NCI-H2081 treated with DMSO at 0.1 percent for 48 hours (cell line): ENCODE measurements at places on chromosomes 16 and 17.
A peak's percentile ranks its signal among the peaks of the same experiment; 100 is the strongest.

DNA sequence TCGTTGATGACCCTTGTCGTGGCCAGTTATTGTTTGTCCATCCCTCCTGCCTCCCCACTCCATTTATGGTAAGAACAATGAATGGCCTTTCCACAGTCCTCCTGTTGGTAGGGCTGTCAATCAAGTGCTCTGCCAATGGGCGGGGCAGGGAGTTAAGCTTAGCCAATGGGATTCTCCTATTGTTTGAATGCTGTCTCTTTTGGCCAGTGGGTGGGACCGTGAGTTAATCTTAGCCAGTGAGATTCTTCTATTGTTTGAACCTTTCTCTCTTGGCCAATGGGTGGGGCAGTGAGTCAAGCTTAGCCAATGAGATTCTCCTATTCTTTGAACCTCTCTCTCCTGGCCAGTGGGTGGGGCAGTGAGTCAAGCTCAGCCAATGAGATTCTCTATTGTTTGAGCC lies 85.4 kb downstream of the IRX3 start:
- DNase-seq, result no peak

- no peak for DNase-seq
These were observed 1.1 kb downstream of the CSF3 start for GRCh38 chr17:40015998-40016985.

DNA sequence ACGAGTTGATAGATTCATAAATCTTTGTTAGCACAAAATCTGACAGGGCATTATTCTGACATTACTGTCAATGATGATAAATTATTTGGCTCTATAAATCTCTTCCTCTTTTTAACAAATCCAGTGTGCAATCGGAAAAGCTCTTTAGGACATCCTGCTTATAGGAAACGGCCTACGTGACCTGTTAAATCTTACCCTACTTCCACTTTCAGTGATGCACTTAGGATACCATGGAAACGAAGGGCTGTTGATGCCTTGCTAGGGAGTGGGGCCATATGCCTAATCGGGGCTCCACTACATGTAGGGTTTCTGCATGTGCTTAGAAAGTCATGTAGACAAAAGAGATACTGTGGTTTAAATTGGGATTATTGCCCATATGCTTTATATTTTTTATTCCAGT lies 27.2 kb downstream of the ZNF594 start:
- no peak for DNase-seq

- DNase-seq, result no peak
These were observed 13.3 kb upstream of the PAFAH1B1 start for GRCh38 chr17:2580151-2580550.

DNA sequence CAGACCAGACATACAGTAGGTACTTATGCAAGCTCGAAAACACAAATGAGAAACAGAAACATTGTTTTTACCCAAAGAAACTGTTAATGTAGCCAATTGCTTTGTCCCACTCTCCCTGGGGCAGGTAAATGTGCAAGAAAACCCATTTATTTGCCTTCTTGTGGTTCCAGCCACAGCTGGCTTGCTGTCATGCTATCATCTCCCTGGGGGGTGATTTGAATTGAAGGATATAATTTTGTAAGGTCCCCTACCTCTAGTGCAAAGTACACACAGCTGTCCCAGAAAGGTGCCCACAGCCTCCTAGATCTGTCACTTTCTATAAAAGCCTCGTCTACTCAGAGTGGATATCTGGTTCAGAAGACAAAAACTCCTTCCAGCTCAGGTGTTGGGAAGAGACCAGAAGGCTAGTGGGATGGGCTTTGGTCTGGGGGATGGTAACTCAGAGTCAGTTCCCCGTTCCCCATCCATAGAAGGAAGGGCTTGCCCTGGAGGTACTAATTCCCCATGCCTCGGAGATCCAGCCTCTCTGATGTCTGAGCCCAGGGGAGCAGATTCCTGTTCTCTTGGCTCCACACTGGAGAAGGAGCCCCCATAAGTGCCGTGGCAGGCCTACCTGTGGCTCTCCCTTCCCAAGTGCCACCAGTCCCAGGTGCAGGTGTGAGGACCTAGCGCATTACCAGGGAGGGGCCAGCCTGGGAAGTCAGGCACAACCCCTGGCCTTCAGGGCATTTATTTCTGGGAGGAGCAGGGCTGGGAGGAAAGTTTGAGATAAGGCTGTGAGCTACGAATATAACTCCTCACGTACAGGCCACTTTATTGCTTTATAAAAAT lies 2.4 kb upstream of the PRR15L start:
- DNase-seq, result peak; percentile 96

DNA sequence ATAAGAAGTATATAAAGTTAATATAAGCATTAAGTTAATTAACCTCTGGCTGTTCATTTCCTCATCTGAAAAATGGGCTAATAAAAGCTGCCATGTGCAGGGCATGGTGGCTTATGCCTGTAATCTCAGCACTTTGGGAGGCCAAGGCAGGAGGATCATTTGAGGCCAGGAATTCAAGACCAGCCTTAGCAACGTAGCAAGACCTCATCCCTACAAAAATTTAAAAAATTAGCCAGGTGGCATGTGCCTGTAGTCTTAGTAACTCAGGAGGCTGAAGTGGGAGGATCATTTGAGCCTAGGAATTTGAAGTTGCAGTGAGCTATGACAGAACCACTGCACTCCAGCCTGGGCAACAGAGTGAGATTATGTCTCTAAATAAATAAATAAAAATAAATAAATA lies 40.6 kb upstream of the MMD start:
- DNase-seq, result no peak

DNA sequence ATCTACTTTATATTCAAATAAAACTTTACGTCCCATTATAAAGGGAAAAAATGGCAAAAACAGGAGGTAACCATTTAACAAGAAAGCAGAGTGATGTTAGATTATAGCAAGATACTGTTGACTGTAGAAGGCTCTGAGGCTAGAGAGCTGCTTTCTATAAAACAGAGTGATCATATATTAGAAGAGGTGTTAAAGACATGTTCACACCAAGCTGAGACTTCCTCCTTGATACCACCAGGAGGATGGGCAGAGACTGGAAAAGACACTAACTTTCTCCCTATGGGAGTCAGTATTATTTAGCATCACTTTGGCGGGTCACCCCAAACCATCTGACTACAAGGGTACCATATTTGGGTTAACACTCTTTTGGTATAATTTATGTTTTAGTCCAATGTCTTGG lies 687 bp upstream of the CIITA start:
- no peak for DNase-seq

DNA sequence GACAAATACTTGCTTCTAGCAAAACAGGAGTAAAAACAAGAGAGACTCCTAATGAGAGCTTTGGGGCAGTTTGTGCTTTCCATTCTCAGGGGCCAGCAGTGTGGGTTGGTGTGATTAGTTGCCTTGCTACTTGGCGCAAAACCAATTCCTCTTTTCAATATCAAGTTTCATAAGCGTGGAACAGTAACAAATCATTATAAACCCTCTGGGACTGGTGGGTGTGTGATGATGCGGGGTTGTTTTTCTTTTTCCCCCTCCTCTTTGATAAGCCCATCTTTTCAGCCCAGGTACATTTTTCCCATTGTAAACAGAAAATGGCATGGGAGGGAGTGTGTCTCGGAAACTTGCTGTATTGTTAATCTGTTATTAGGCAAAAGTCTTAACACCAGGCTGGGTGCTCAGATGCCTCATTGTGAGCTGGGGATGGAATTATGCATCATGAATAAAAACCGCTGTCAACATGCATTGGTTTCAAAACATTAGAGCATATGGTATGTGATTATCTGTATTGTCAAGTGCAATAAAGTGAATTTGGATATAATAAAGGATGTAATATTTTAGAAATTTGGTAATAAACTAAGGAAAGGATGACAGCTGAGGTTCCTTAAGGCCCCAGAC lies 166.4 kb downstream of the CCDC182 start:
- DNase-seq, result peak; percentile 16

DNA sequence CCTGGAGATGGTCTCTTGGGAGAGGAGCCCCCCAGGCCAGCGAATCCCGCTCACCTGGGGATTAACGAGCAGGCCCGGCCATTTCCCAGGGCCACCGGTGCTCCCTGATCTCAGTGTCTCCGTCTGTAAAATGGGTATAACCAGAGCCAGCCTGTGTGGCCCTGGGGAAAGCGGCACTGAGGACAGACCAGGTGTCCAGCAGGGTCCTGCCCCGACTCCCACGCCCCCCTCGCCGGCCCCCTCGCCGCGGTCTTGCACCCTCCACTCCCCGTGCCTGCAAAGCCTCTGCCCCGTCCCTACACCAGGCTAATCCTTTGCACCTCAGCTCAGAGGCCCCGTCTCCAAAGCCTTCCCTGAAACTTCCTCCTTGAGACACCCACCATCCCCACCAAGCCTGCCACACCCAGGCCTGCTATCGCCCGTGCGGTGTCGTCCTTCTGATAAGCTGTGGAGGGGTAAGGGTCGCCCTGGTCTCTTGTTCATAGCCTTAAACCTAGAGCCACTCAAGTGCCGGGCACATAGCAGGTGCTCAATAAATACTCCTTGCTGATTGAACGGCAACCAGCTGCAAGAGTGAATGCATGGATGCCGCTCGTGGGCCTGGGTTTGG lies 259.1 kb downstream of the C16orf95 start:
- DNase-seq, result no peak

GRCh38 chr16:87739801-87740200 lies 26.0 kb downstream of the KLHDC4 start:
- no peak for DNase-seq

GRCh38 chr17:78665952-78666920 lies 89.0 kb upstream of the DNAH17 start:
- no peak for DNase-seq

DNA sequence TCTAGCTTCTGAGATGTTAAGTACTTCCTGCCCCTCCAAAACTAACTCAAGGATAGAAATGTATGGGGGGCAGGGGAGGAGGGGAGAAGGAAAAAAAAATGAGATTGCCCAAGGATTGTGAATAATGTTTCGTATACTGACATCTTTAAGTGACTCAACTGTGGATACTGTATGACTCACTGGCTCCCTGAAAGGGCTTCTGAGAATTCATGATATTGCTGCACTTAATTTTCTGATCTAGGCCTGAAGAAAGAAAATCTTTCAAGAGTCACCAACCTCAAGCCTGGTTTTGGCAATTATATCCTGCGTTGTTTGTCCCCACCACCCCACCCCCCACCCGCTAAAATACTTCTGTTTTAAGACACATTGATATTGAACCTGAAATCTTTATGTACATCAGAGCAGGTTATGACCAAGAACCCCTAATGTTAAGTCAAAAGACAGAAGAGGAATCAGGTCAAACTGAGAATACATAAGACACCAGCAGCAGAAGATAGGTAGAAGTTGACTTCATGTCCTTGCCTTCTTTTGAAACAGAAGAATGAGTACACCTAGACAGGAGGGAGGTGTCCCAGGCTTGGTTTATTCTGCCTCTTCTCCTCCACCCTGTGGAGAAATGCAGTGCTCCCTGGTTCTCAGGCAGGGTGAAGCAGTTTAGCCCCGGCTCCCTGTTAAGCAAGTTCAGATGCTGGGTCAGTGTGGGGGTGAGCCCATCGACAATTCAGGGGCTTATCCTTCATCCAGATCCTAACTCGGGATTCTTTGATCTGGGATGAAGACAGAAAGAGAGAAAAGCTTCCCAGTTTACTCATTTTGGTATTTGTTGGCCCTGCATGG lies 3.3 kb upstream of the FBXL20 start:
- no peak for DNase-seq

- DNase-seq, result no peak
These were observed 2.6 kb downstream of the CAMKK1 start for GRCh38 chr17:3890082-3890877.

DNA sequence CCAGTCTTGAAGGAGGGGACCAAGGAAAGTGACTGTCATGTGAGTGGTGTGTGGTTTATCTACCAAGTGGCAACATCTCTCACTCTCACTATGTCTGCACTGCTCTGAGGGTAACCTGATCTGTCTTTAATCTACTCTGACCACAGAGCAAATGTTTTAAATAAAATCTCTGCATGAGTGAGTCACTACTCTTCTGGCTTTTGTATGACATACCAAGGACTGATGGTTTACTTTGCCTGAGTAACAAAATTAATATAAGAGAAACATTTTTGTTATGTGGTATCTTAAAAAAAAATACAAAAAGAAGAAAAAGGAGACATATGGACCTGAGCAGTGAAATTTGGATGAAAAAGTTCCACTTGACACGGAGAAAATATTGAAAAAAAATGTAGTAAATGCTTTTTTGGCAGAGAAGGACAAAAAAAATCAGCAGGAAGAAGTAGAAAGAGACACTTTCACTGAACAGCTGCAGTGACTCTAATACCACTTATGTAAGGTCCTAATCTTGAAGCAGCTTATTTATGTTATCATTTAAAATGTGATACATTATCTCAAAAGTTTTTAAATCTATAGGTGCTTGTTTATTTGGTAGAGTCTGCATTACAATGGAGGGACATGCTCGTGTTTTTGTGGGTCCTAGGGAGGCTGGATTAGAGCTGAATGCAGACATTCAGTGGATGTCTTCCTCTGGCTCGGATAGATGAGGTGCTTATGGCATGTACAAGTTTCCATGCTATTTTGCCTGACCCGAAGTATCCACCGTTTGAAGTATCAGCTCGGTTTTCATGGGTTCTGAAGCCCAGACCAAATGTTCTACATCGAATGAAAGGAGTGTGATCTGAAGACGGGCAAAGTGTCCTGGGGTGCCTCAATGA lies 240.7 kb downstream of the MAP2K6 start:
- DNase-seq, result no peak

DNA sequence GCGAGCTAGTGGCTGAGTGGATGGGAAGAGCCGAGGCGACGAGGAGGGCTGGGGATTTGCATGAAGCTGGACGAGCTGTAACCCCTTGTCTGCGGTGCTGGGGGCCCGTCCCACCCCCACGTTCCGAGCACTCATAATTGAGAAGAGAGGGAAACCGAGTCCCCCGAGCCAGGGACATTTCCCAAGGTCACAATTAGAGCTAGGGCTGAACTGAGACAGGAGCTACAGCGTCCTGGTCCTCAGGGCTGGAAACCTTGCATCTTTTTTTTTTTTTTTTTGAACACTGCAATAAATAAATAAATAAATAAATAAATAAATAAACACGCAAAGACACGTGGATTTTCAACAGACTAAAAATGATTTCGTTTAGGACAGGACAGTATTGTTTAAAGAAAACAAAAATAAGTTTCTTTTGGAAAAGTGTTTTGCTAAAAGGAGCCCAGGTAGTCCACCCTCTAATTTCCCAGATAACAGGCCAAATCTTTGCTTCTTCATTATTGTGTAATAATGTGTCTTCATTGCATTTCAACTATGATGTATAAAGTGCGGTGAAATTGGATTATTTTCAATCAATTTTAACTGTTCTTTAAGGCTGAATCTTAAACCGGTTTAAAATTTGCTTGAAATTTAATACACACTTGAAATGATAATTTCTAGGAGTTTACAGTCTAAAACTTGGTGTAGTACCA lies 992 bp downstream of the GDPD1 start:
- DNase-seq, result no peak

GRCh38 chr17:63293323-63294075 lies 152.6 kb downstream of the CYB561 start:
- no peak for DNase-seq

- DNase-seq, result peak; percentile 81
These were observed 72.5 kb downstream of the RBFOX1 start for GRCh38 chr16:7405166-7405565.
